Dermis blood vessel endothelial cell (primary cell): ENCODE measurements at places on chromosomes 7 and 10.
A peak's percentile ranks its signal among the peaks of the same experiment; 100 is the strongest.

GRCh38 chr10:50928190-50928552 lies 42.7 kb upstream of the A1CF start:
- no peak for DNase-seq

GRCh38 chr7:138898255-138898654 lies 82.9 kb downstream of the KIAA1549 start:
- DNase-seq = peak; percentile 25

- no peak for DNase-seq
Observed at GRCh38 chr7:46850563-46851330, 731.2 kb downstream of the TNS3 start.

- no peak for DNase-seq
Observed at GRCh38 chr10:7587168-7587864, 79.5 kb downstream of the ITIH5 start.

- DNase-seq = no peak
Observed at GRCh38 chr10:94349327-94349726, 13.4 kb downstream of the NOC3L start.

GRCh38 chr10:50392426-50392825 lies 141.1 kb upstream of the ASAH2 start:
- DNase-seq = no peak

GRCh38 chr10:92662848-92663247 lies 26.9 kb upstream of the HHEX start:
- DNase-seq = peak; percentile 16

- peak; percentile 33 for DNase-seq
Observed at GRCh38 chr7:149865437-149865836, 8.3 kb upstream of the ATP6V0E2 start.

GRCh38 chr10:62861507-62861906 lies 45.3 kb upstream of the EGR2 start:
- no peak for DNase-seq

DNA sequence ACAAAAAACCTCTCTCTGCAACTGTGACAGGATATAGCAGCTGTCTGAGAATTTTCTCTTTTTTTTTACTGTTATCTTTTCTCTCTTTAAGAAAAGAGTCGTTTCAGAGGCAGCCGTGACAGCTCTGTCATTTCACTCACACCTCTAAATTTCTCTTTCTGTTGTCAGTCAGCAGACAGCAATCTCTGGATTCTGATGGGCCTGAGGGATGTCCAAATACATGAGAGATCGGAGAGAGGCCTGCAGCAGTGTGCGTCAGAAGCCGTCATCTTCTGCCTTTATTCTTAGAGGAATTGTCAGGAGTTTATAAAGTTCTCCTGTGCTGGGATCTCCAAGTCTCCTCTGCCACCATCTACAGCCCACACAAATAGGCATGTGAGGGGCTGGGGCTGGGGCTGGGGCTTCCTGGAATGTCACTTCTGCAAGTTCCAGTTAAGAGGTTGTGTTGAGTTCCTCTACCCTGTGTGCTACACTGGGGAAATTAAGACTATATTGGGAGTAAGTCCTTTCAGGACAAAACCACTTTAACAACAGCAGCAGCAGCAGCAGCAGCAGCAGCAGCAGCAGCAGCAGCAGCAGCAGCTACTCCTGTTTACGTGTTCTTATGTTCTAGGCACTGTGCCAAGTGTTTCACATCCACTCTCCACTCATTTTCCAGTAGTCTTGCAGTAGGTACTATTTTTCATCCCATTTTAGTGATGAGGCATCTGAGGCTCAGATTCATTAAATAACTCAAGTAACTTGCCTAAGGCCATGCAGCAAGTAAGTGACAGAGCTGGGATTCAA lies 541.3 kb downstream of the LRMDA start:
- peak; percentile 0 for DNase-seq

DNA sequence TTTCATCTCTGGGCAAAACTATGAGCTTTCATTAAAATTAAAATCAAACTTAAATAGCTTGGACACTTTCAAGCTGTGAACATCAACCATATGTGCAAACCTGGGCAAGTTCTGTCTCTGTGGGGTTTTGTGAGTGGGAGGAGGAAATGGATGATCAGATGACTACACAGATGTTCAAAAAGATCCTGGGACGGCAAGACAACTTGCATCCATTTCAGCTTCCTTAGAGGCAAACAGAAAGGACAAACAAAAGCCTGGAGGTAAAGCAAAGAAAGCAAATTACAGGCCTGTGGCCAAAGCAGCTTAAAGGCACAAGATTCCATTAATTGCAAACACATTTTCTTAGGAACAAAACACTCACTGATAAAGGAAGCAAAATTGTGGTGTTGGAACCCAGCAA lies 222.2 kb downstream of the NEBL start:
- no peak for DNase-seq

DNA sequence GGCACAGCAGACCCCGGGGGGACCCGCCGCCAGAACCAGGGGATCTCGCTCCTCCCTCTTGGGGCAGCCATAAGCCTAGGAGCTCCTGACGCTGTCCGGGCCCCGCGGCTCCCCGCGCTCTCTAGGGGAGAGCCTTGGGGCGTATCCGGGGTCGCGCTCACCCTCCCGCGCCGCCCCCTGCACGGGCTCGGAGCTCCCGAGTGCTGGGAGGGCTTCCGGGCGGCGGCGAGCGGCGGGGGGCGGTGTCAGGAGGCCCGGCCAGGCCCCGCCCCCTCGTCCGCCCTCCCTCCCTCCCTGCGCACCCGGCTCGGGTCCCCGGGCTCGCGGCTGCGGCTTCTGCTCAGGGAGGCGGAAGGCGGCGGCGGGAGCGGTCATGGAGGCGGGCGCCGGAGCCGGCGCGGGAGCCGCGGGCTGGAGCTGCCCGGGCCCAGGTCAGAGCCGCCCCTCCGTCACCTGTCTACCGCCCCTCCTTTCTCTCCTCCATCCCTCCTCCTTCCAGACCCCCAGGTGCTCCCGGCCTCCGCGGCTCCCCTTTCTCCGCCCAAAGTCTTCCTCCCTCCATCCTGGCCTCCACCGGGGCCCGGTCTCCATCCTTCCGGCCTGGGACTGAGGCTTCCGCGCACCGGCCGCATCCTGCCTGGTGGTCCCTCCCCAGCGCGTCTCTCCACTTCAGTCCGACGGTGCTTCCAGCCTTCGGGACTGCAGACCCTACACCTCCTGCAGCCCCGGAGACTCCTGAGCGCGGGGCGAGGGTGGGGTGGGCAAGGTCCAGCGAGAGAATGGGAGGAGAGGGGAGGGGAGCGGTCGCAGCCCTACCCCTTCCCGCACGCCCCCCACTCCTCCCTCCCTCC lies at the start of gene CCDC136:
Gene CCDC136, plus strand, starts transcription at position 848 of the 851 bp plus-strand sequence. CDS start 444 bp downstream, outside the sequence.
- DNase-seq = peak; percentile 32

DNA sequence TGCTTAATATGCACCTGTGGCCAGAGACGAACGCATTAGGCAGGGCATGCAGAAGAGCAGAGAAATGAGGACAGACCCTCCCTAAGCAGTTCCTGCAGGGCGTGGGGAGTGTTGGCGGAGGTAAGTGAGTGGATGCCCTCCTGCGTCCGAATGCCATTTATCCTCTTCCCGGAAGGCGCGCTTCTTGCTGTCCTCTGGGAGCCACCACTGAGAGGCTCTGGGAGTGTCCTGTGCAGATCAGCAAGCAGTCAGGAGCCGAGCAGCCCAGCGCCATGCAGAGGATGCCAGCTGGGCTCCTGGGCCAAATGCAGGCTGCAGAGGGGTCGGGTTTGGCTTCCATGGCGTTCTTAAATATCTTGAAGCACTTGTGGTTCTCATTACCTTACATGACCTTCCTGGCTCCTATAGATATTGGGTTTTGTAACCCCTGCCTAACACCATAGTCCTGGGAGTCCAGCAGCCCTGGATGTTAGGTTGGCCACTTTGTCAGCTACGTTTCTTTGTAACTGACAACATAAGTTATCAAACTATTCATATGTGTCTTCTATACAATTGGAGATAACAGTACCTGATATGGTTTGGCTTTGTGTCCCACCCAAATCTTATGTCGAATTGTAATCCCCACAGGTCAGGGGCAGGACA lies 30.0 kb upstream of the SLIT1 start:
- no peak for DNase-seq

GRCh38 chr10:63273577-63273976 lies 140.4 kb downstream of the NRBF2 start:
- peak; percentile 87 for DNase-seq
